ENCODE measurements at places on chromosomes 4 and X.

DNA sequence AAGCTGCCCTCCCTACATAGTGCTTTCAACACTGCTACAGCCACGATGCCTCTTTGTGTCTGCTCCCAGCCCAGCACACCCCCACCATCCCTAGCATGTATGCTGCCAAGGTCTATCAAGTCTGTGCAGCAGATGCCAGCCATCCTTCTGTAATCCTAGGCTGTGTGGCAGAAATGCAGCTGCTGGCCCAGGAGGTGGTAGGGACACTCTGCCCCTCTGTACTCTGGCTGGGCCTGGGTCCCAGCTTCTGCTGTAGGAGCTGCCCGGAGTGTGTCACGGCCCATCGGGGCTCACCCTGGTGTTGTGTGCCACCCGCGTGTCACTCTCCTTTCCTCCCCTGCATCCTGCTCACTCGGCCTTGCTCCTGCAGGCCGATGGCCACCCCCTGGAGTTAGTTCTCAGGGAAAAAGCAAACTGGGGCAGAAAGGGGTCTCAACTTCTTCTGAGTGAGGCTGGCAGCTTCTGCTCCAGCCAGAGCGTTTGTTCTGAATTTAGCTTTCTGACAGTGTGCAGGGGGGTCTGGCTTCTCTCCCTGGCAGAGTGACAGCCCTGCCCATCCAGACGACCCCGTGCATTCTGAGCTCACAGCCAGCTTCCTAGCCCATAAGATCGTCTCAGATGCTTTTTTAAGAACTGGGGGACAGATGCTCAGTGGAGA, 22.7 kb downstream of the PSAPL1 start:
- DNase-seq: no peak

DNA sequence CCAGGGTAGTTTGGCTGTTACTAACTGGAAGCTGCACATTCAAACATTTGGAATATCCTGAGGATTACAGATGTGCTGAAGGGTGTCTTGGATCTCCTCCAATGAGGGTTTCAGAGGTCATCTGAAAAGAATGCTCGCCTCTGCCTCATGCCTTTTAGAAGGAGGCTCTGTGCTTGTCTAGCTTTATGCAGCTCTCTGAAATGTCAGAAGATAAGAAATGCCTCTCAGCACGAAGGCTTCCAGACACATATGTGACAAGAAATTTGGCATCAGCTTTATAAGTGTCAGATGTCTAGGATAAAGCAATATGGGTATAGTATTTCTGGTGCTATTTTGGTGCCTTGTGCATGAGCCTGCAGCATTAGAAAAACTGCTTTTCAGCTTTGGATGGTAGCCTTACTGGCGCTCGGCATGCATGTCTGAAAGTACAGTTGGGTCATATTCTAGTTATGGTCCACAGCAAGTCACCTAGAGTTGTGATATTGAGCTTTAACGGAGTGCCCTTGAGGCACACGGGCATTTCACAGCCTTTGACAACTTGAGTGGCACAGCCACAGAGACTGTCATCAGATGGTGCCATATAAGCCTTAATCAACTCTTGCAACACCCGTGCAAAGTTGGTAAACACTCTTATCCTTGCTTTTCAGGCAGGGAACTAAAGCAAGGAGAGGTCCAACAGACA, 70.8 kb upstream of the PGRMC2 start:
- DNase-seq: no peak

DNA sequence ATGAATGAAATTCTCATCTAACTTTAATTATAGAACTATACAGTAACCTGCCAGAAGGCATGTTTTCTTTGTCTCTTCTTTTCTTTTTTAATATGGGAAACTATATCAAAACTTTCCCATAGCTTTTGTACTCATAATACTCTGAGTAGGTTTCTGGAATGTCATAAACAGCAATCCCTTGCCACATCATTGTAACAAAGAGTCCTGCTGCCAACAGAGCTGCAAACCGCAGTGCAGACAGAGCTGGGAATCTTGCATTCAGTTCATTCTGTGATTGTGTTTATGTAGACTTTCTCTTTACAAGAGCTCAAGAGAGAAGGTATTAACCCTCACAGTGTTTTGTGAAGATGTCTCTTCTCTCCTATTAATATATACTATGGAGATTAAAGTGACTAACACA, 304.4 kb upstream of the SLIT2 start:
- no peak for DNase-seq

DNA sequence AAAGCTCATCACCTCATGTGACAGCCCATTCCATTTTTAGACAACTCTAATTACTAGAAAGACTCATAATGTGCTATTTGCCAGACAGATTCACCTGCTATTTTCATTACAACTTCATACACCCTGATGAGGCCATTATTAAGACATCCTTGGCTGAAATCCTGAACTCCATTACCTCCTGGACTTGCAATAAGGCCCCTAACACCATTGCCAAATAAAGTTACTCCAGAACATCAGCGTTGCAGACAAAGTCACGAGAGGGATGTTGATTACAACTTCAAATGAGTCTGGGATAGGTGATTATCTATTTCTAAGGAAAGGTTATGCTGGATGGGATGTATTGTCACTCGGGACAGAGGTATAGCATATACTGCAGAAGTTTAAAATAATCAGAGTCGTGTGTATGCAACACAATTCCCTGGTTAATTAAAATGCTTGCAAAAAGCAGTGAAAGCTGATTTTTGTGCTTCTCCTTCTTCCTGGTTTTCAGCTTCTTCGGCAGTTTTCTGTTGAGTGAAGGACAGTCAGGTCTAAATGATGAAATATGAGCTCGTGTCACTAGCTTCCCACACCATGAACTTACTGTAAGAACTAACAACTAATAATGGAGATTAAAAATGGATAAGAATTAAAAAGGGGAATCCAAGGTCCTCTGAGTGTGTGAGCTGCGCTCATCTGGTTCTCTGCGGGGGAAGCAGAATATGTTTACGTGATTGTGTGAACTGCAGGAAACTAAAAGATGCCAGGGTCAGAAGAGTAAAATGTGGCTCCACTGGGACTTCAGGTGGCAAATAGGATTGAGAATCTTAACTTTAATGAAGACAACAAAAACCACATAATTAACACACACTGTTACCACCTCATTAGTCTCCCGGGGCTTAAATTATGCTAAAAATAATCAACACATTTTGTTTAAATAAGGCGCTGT, 17.6 kb upstream of the SOD3 start:
- no peak for DNase-seq

Data from NT2/D1 (cell line).